ENCODE measurements at places on chromosomes 13 and 19.

DNA sequence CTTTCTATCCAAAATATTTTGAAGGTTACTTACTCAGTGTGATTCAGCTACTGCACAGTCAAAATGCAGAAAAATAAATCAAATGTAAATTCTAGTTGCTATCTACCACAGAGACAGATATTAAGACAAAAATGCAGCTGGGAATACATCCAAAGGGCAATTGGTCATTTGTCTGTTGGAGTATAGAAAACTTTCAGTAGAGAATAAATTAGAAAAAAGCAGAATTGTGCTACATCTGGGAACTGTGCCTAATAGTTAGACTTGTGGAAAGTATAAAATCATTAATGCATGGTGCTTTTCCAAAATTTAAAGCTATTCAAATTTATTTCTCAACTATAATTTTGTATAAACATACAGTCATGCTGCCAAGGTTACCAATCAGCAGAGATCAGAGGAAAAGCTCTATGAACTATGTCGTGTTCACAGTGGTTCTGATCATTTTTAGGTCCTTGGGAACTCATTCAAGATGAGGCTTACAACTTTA, 1635.8 kb downstream of the PCDH9 start:
- no peaks in the 10 kb centered on the region for H3K36me3 ChIP-seq
- no peak overlapping the region for H3K27ac ChIP-seq

- DNase-seq = no peak
- H3K36me3 ChIP-seq = peaks cover 19% of the 10 kb centered on the region
- H3K4me1 ChIP-seq = peaks cover 63% of the 10 kb centered on the region
- H3K4me3 ChIP-seq = no peak overlapping the region
Measured at GRCh38 chr13:41501281-41501680, 43.9 kb downstream of the RGCC start.

DNA sequence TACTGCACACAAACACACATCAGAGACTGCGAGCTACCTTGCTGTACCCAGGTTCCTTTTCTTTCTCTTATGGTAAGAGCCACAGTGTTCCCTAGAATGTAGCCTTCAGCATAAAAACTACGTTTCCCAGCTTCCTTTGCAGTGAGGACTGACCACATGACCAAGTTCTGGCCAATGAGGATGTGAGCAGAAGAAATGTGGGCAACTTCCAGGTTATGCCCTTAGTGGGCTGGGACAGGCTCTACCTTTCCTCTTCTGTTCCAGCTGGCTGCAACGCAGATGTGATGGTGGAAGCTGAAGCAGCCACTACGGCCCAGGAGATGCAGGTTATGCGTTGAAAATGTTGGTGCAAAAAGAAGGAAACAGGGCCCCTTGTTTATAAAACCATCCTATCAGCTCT, 27.5 kb downstream of the VRK3 start:
- no peak overlapping the region for H3K27ac ChIP-seq
- H3K27me3 ChIP-seq = no peaks in the 10 kb centered on the region
- peak; percentile 33 for DNase-seq
- no peak overlapping the region for H3K4me3 ChIP-seq
- peaks cover 50% of the 10 kb centered on the region for H3K36me3 ChIP-seq

- peaks cover 12% of the 10 kb centered on the region for H3K36me3 ChIP-seq
- DNase-seq = no peak
- no peaks in the 10 kb centered on the region for H3K27me3 ChIP-seq
- H3K4me1 ChIP-seq = no peaks in the 10 kb centered on the region
Measured at GRCh38 chr19:11873762-11874161, 13.8 kb upstream of the ZNF69 start.

- DNase-seq = no peak
- no peaks in the 10 kb centered on the region for H3K36me3 ChIP-seq
- H3K27me3 ChIP-seq = peaks cover 8% of the 10 kb centered on the region
Measured at GRCh38 chr19:51783372-51783771, 11.6 kb upstream of the FPR3 start.

Data from activated CD4-positive, alpha-beta T cell treated with anti-CD3 and anti-CD28 coated beads, Interleukin-2, amount 10 ng/mL, durations not matched to agents 7 days and 5 days (primary cell).